Esophagus squamous epithelium (tissue), 5 donors: ENCODE measurements at places on chromosomes 13 and 19.

GRCh38 chr13:76971851-76972829, 19.7 kb upstream of the CLN5 start:
- H3K4me1 ChIP-seq = peaks cover 7% of the 10 kb centered on the region
- H3K36me3 ChIP-seq = no peaks in the 10 kb centered on the region
- peaks cover 3% of the 10 kb centered on the region for H3K27me3 ChIP-seq

- H3K4me3 ChIP-seq = no peak overlapping the region
- no peaks in the 10 kb centered on the region for H3K27me3 ChIP-seq
- no peak overlapping the region for H3K27ac ChIP-seq
- DNase-seq = no peak
- H3K36me3 ChIP-seq = no peaks in the 10 kb centered on the region
- no peaks in the 10 kb centered on the region for H3K4me1 ChIP-seq
Measured at GRCh38 chr19:51259348-51260245, 8.7 kb downstream of the SIGLECL1 start.

DNA sequence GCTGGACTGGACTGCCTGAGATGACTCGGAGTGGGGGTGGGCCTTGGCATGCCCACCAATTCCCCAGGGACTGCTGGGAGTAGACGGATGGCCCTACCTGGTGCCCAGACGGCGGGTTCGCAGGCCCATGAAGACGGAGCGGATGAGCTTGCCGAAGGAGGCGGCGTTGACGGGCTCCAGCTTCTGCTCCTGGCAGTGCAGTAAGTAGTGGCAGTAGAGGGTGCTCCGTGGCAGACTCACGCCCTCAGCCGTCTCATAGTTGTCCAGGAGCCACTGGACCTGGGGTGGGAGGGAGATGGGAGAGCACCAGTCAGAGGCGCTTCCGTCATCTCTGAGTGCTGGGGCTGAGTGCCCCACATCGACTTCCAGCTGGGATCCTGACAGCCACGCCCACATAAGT, 17.6 kb downstream of the DCAF15 start:
- DNase-seq = no peak
- H3K27ac ChIP-seq = no peak overlapping the region

- no peaks in the 10 kb centered on the region for H3K27me3 ChIP-seq
- no peak for DNase-seq
- no peak overlapping the region for H3K4me3 ChIP-seq
- no peaks in the 10 kb centered on the region for H3K4me1 ChIP-seq
- no peaks in the 10 kb centered on the region for H3K36me3 ChIP-seq
- no peak overlapping the region for H3K27ac ChIP-seq
Measured at GRCh38 chr13:24520733-24521132, 8.2 kb upstream of the PARP4 start.

- no peak overlapping the region for H3K4me3 ChIP-seq
- H3K27me3 ChIP-seq = no peaks in the 10 kb centered on the region
- no peaks in the 10 kb centered on the region for H3K36me3 ChIP-seq
- DNase-seq = no peak
- H3K4me1 ChIP-seq = no peaks in the 10 kb centered on the region
Measured at GRCh38 chr13:64007339-64007738, 2591.7 kb upstream of the PCDH20 start.

- no peak for DNase-seq
- H3K4me3 ChIP-seq = no peak overlapping the region
- peaks cover 19% of the 10 kb centered on the region for H3K4me1 ChIP-seq
- no peaks in the 10 kb centered on the region for H3K36me3 ChIP-seq
- no peaks in the 10 kb centered on the region for H3K27me3 ChIP-seq
Measured at GRCh38 chr19:56170261-56170660, 5.5 kb upstream of the GALP start.

- peak; percentile 4 for DNase-seq
- peak overlapping the region; percentile 94 for H3K4me3 ChIP-seq
Measured at GRCh38 chr13:31160857-31161556, 697 bp downstream of the HSPH1 start.

GRCh38 chr13:40221460-40222201, 444.8 kb downstream of the FOXO1 start:
- peak overlapping the region; percentile 57 for H3K27ac ChIP-seq
- H3K36me3 ChIP-seq = no peaks in the 10 kb centered on the region
- peaks cover 14% of the 10 kb centered on the region for H3K4me1 ChIP-seq

DNA sequence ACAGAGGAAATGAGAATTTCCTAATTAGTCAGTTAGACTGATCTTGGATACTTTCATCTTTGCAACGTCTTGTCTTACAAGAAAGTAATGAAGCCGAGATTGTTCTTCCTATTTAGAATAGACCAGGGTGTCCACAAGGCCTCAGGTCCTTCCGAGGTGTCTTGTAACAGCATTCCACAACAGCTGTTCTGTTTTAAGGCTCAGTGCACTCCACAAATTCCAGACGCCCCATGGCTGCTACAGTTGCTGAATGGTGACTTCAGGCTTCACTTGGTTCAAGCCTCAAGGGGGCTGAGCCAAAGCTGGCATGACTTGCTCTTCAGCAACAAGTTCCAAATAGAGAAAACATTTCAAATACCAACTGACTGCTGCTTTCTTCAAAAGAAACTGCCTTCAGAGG, 143.4 kb downstream of the SHISA2 start:
- no peak overlapping the region for H3K27ac ChIP-seq
- DNase-seq = no peak
- H3K36me3 ChIP-seq = no peaks in the 10 kb centered on the region
- H3K4me3 ChIP-seq = no peak overlapping the region

DNA sequence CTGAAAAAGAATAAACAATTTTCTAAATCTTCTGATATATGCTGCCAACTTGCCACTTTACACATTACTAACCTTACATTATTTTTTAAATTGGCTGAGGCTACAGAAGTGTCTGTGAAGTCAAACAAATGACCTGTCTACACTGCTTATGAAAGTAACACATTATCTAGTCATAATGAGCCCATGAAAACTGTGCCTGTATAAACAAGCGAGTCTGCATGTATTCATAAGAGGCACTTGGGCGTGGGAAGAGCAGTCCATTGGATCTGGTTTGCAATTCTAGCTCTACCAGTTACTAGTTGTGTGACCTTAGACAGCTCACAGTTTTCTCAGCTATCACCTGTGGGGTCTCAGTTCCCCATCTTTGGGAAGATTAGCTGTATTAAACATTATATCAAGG, 3.1 kb downstream of the VPS36 start:
- H3K27me3 ChIP-seq = no peaks in the 10 kb centered on the region
- no peak for DNase-seq
- peaks cover 17% of the 10 kb centered on the region for H3K4me1 ChIP-seq
- no peak overlapping the region for H3K4me3 ChIP-seq
- no peaks in the 10 kb centered on the region for H3K36me3 ChIP-seq

DNA sequence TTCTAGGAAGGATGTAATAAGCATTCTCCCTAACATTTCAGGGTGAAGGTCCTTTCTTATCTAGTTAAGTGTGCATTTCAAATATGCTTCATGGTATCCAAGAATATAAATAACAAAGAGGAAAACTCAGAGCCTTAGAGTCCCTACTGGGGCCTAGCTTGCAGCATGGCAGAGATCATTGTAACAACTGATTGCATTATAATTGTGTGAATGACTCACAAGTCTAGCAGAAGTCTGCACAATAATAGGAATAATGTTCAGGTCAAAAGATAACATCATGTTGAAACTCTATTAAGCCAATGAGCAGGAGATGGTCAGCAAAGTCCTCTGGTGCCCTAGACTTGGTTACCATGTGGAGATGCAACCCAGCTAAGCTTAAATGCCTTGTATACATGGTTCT, 3.4 kb downstream of the POSTN start:
- H3K27ac ChIP-seq = no peak overlapping the region
- no peaks in the 10 kb centered on the region for H3K27me3 ChIP-seq
- H3K4me3 ChIP-seq = no peak overlapping the region
- no peaks in the 10 kb centered on the region for H3K36me3 ChIP-seq
- no peaks in the 10 kb centered on the region for H3K4me1 ChIP-seq

GRCh38 chr13:32010136-32010535, 21.4 kb upstream of the FRY start:
- H3K4me1 ChIP-seq = no peaks in the 10 kb centered on the region
- no peak overlapping the region for H3K27ac ChIP-seq
- DNase-seq = no peak
- H3K4me3 ChIP-seq = no peak overlapping the region
- no peaks in the 10 kb centered on the region for H3K27me3 ChIP-seq
- H3K36me3 ChIP-seq = peaks cover 6% of the 10 kb centered on the region

GRCh38 chr19:3543150-3544057, 4.4 kb downstream of the TEKTIP1 start:
- no peak overlapping the region for H3K27ac ChIP-seq
- no peaks in the 10 kb centered on the region for H3K4me1 ChIP-seq
- H3K36me3 ChIP-seq = peaks cover 62% of the 10 kb centered on the region
- no peaks in the 10 kb centered on the region for H3K27me3 ChIP-seq
- no peak for DNase-seq

GRCh38 chr19:56712611-56713276, 41.2 kb upstream of the ZNF835 start:
- H3K4me1 ChIP-seq = no peaks in the 10 kb centered on the region
- H3K27me3 ChIP-seq = no peaks in the 10 kb centered on the region
- no peaks in the 10 kb centered on the region for H3K36me3 ChIP-seq
- no peak for DNase-seq
- H3K4me3 ChIP-seq = no peak overlapping the region

DNA sequence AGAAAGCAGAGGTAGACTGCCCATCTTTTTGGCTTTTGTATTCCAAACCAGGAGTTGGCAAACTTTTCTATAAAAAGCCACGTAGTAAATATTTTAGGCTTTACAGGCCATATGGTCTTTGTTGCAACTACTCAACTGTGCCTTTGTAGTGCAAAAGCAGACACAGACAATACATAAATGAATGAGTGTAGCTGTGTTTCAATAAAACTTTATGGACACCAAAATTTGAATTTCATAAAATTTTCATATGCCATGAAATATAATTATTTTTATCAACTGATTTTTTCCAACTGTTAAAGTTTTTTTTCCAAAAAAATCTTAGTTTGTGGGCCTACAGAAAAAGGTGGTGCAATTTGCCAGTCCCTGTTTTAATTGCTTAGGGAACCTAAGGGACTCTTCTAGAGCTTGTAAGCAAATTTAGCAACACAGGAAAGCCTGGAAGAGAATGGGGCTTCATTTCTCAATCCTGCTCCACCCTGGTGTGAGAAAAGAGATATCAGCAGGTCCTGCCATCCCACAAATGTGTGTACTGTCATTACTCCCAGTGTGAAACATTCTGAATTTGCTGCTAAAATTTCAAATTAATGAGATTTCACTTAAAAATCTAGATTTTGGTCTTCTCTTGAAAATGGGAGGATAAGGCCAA, 194.2 kb downstream of the RGCC start:
- H3K4me1 ChIP-seq = no peaks in the 10 kb centered on the region
- no peaks in the 10 kb centered on the region for H3K36me3 ChIP-seq
- no peaks in the 10 kb centered on the region for H3K27me3 ChIP-seq
- no peak overlapping the region for H3K27ac ChIP-seq

DNA sequence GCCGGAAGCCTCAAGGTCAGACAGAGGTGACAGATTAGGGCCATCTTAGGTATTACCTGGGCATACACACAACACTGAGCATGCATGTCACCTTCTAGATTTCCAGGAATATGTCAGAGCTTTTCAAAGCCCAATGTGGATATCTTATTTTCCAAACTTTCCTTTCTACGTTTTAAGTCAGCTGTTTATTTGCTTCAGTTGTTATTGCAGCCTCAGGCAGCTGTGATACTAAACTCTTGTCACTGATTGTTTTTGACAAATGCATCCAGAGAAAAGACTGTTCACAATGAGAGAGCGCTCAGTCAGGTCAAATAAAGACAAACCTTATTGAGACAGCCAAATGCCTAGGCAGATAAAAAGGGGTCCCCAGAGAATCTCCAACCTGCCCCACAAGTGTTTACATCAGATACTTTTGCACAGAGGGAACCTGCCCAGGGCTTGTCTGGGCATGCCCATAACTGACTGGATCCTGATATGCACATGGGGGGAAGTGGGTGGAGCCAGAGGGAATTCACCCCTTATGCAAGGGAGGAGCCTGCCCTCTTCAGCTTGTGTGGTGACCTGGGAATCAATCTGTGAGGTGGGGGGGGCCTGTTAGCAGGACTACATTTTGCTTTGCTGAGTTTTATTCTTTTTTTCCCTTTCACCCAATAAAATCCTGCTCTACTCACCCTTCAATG, 28.5 kb downstream of the MED4 start:
- no peaks in the 10 kb centered on the region for H3K27me3 ChIP-seq
- no peak overlapping the region for H3K27ac ChIP-seq
- H3K4me1 ChIP-seq = no peaks in the 10 kb centered on the region
- no peak for DNase-seq

DNA sequence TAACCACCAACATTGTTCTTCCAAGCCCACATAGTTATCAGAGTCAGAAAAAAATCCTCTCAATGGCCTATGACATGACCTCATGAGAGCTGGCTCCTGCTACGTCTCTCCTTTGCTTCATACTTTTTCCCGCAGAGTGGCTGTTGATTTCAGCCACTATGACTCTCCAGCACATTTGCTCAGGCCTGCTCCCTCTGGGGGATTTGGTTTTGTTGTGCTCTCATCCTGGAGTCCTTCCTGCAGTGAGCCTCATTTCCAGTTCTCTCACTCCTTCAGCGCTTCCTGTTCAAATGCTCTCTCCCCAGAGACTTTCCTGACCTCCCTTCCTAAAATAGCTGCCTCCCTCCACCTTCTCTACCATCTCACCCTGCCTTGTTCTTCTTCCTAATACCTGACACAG, 72.0 kb upstream of the USP29 start:
- H3K36me3 ChIP-seq = no peaks in the 10 kb centered on the region
- no peak overlapping the region for H3K4me3 ChIP-seq

GRCh38 chr13:75931116-75931515, 295.0 kb downstream of the LMO7 start:
- no peaks in the 10 kb centered on the region for H3K36me3 ChIP-seq
- no peak for DNase-seq
- H3K27me3 ChIP-seq = no peaks in the 10 kb centered on the region
- H3K4me1 ChIP-seq = no peaks in the 10 kb centered on the region

- H3K27me3 ChIP-seq = no peaks in the 10 kb centered on the region
- H3K27ac ChIP-seq = no peak overlapping the region
- H3K4me3 ChIP-seq = no peak overlapping the region
Measured at GRCh38 chr13:75855216-75855615, 219.1 kb downstream of the LMO7 start.

DNA sequence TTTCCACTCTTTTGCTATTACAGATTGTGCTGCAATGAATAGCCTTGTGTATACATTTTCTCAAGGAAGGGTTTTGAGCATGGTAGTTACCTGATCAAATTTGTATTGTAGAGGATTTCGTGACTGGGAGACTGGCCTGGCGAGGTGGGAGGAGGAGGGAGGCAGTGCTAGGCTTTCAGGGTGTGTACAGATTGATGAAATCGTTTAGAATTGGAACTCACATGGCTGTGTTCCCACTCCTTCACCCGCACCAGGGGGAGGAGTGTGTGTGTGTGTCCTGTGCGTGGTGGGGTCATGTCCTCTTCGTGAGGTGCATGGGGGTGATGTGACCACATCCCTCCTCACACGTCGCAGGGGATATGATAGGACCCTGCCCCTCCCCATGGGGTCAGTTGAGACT, 8.3 kb downstream of the PGLYRP1 start:
- H3K27me3 ChIP-seq = peaks cover 43% of the 10 kb centered on the region
- H3K4me3 ChIP-seq = peak overlapping the region; percentile 55
- H3K4me1 ChIP-seq = peaks cover 15% of the 10 kb centered on the region
- no peak for DNase-seq

GRCh38 chr19:41031916-41032315, 40.8 kb downstream of the CYP2B6 start:
- DNase-seq = no peak
- H3K4me3 ChIP-seq = no peak overlapping the region
- H3K36me3 ChIP-seq = no peaks in the 10 kb centered on the region
- no peaks in the 10 kb centered on the region for H3K4me1 ChIP-seq
- no peaks in the 10 kb centered on the region for H3K27me3 ChIP-seq
